Germinal center (tissue), 1 donor: ENCODE measurements at places on chromosomes 7 and 10.

- no peak for DNase-seq
Measured at GRCh38 chr7:74441801-74442200, 11.9 kb upstream of the GTF2IRD1 start.

- no peak for DNase-seq
Measured at GRCh38 chr7:16315280-16315679, 106.1 kb downstream of the CRPPA start.

- no peak for DNase-seq
Measured at GRCh38 chr7:24724451-24725190, 32.6 kb downstream of the GSDME start.

- no peak for DNase-seq
Measured at GRCh38 chr10:86103391-86104101, 263.0 kb downstream of the GRID1 start.

- no peak for DNase-seq
Measured at GRCh38 chr7:75537731-75538130, 45.6 kb downstream of the SPDYE5 start.

DNA sequence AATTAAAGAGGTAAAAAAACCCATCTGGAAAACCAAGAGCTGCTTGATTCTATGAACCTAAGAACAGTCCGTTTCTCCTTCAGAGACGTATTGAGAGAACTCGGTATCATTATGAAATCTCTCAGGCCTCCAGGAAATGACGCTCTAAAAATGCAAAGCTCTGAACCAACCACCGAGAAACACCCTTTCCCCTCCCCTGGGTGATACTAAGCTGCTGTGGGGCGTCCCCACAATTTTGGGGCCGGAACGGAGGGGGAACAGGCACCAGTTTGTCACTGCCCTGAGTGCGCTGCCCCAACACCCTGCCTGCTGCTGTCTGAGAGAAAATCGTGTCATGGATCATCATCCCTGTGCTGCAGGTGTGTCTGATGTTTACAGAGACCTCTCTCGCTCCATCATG, 509.5 kb downstream of the DNAJB6 start:
- no peak for DNase-seq

DNA sequence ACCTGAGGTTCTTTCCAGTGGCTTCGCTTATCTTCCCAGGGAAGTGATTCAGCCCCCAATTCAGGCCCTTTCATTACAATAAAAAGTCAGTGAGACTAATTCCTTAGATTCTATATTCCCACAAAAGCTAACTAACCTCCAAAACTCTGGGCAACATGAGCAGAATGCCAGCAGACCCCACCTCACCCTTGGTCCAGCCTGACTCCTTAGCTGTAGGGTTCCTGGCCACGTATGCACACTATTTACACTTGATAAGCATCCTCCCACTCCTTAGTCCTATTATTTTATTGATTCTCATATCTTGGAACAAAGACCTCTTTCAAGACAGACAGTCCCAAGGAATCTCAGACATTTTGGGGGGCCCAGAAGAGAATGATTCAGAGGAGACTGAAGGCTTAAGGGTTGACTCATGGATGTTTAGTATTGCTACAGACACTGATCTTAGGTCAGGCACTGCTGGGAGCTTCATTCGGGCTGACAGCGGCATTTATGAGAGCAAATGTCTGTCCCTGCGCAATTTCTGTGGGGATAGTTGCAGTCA, 162.6 kb upstream of the GDF10 start:
- DNase-seq = no peak

DNA sequence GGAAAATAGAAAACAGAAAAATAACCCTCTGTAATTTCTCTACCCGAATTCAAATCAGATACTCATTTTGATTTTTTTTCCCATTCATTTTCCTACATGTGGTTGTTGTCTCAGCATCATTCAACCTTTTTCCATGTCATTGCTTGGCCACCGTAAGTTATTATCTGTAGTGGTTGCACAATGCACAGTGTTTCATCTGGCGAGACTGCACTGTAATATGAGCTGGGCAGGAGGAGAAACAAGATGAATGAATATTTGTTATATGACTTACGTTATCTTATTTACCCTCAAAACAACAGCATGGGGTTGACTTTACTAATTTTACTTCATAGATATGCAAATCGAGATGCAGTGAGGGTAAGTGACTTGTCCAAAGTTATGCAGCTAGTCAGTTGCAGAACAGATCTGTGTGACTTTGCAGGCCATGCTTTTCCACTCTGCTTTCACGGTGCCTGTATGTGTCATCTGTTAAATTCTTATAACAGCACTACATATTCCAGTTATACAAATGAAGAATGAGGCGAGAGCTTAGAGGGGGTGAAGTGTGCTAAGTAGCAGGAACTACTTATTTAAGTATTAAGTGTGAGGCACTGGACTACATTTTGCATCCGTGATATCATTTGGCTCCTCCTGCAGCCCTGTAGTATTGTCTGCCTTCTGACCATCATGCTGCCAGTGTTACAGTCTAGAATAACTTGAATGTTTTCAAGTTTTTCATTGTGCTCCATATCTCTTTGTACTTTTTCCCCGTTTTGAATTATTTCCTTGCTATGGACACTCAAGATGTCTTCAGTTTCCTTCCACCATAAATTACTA, 56.7 kb downstream of the ZMYND11 start:
- no peak for DNase-seq

GRCh38 chr7:37220664-37221063, 228.0 kb downstream of the ELMO1 start:
- no peak for DNase-seq

DNA sequence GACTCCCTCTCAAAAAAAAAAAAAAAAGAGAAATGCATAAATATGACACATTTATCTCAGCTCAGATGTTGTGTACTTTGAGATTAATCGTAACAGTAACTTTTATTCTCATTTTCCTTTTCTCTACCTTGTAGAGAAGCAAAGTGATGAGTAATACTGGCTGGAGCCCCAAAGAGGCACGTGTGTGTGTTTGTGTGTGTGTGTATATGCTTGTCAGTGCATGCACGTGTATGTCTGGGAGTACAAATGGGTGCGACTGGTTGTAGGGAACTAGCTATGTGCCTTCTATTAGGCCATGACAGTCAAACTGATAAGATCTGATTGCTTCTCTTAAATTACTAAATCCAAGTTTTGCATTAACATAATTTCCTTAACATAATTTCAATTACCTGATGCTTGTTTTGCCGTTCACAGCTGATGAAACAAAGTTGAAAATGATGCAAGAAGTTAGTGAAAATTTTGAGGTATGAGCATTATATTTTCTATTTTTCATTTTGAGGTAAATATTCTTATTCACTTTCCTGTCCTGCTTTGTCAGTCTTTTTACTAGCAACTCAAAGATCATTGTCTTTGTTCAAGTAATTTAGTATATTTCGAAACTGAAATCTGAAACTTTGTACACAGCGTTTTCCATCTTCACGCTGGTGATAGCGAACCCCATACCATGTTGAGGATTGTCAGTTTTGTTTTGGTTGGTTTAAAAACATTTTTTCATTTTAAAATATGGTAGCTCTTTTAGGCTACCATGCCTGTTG, 3.4 kb downstream of the TRRAP start:
- DNase-seq = no peak

- DNase-seq = no peak
Measured at GRCh38 chr7:7793921-7794320, 75.5 kb upstream of the RPA3 start.

GRCh38 chr7:36985316-36985715, 261.0 kb upstream of the AOAH start:
- DNase-seq = no peak

GRCh38 chr7:13293264-13294002, 606.0 kb downstream of the ARL4A start:
- no peak for DNase-seq

DNA sequence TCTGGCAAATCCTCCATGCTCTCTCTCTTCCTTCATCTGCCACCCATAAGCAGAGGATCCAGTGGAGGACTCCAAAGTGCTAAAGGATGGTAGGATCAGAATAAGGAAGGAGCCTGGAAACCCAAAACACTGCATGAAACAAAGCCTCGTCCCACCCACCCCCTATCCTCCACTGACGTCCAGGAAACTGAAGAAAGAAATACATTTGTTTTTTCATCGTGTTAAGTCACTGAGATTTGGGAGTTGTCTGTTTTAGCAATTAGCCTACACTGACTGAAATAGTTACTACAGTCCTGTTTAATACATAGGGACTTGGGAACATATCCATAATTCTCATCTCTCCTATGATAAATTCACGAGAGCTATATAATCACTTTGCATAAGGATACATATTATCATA, 14.8 kb downstream of the ANXA7 start:
- DNase-seq = no peak

DNA sequence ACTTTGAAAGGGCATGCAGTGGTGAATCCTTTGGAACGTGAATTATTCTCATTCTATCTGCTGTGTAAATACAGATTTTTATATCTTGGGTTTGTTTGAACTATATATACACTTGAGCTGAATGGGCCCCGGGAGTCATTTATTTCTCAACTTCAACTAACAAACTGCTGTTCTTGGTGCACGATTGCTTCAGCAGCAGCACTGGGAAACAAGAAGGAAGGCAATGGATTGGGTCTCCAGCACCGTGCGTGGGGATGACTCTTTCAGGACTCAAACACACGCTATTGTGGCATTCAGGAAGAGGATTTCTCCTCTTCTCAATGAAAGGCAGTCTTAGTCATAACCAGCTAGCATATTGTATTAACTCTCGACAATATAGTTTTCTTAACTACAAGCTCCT, 226.0 kb upstream of the NFE2L3 start:
- no peak for DNase-seq

- no peak for DNase-seq
Measured at GRCh38 chr7:46932676-46933424, 649.1 kb downstream of the TNS3 start.

DNA sequence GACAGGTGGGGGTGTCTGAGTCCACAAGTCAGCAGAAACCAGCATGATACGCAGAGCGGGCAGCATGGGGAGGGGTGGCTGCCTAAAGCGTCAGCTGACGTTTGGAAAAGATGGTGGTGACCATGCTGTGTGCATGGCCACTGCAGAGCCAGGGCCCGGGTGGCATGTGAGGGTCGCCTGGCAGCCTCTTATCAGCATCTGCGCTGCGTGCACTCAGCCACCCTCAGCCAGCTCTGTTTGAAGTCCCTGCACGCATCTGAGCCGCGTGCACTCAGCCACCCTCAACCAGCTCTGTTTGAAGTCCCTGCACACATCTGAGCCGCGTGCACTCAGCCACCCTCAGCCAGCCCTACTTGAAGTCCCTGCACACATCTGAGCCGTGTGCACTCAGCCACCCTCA, 61.5 kb downstream of the WDR37 start:
- DNase-seq = no peak

DNA sequence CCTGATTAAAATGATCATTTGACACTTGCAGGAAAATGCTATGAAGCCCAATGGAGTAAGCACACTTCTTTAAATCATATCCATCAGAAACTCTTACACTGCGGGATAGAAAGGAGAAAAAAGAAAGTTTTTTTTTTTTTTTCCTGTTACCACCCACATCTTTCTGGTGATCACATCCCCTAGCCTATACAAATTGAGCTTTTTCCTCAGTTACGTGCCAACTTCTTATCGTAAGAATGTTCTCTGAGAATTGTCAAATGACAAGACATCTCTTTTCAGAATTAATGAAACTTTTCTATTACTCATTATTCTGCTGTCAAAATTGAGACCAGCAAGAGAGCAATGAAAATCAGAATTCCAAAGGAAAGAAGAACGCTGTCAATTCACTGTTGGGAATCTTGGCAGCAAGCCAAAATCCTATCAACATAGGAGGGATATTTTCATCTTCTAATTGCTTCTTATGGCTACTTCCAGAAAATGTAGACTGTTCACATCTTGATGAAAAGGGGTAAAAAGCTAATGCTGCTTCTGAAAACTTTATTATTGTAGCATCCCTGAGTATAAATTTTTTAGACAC, 179.5 kb downstream of the ADAM12 start:
- DNase-seq = no peak

GRCh38 chr7:80720146-80720545, 81.7 kb downstream of the CD36 start:
- no peak for DNase-seq

DNA sequence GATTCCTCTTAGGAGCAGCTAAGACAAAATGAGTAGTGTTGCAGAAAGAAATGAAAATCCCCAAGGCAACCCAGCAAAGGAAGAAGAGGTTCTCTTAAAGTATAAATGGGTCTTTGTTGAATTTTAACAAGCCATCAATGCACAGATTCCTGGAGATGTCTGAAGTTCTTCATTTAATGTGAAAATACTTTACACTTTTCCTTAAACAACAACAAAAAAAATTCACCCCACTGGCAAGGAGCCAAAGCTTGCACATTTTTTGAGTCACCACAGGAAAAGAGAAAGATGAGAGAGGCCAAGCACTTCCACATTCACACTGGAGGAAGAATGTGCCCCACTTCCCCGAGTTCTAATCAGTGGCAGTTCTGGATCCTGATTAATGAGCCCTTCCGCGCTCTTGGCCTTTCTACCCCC, 286.4 kb upstream of the MEOX2 start:
- no peak for DNase-seq

DNA sequence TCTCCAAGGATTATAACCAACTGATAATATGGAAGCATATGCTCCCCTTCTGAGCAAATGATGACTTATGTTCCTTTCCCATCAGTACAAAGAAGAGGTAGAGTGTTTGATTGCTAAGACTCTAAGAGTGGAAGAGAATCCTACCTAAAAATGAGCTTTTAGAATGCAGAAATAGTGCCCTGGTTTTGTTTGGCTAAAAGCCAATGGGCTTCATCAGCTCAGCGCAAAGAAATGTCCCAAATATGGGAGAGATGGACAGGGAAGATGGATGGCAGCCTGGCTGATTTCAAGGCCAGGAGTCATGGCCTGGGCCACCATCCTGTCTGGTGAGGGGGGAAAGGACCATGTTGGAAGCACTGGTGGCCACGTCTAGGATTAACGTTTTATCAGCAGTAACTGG, 60.2 kb downstream of the GPR26 start:
- DNase-seq = no peak

GRCh38 chr7:140655511-140656408, 15.1 kb upstream of the DENND2A start:
- DNase-seq = no peak

GRCh38 chr7:48515171-48515570, 343.9 kb downstream of the ABCA13 start:
- no peak for DNase-seq

- no peak for DNase-seq
Measured at GRCh38 chr10:124998624-124999291, 56.8 kb downstream of the ZRANB1 start.
